Caudate nucleus (tissue), 63 donors: ENCODE measurements at places on chromosomes 3 and 15.

DNA sequence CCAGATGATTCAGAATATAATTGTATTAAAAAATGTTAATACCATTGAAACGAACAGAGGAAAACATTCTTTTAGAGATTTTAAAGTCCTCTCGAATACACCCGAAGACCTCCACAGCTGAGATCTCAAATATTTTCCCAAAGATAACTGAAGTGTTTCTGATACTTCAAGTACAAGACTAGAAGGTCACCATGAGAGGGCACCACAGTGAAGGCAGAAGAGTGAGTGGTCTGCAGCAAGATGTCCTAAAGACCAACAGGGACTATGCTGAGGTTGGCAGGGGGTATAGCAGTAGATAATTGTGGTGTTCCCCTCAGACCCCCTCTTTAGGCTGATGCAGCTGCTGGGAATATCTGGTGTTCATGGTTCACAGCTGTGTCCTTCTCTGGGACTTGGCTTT is 156.5 kb downstream of the PDCD6IP start:
- no peak for DNase-seq

DNA sequence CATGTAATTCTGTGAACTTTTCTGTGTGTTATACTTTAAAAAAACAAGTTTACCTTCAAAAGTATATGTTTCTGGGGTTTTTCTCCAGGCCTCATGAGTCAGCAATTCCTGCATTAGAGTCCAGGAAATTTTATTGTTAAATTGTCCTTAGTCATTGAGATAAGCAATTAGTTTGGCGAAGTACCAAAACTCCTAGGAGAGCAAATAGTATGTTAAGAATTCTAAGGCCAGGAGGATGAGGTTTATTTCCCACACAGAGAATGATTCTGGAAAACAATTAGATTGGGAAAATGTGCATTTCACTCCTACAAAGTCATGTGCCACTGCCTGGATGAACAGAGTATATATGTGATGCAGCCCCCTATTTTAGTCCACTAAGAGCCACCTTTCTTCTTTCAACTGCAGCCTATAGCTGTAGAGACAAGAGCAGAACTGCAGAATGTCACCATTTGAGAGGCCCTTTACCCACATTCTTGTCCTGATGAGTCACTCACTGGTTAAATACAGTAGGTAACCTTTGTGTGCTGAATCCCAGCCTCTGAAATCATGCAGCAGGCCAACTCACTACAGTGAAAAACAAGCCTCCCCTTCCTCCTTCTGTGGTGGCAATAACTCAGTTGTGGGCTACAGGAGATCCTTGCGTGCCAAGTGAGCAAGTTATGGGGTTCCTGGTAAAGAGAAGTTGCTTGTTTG is 452.8 kb upstream of the THBS1 start:
- DNase-seq = no peak

DNA sequence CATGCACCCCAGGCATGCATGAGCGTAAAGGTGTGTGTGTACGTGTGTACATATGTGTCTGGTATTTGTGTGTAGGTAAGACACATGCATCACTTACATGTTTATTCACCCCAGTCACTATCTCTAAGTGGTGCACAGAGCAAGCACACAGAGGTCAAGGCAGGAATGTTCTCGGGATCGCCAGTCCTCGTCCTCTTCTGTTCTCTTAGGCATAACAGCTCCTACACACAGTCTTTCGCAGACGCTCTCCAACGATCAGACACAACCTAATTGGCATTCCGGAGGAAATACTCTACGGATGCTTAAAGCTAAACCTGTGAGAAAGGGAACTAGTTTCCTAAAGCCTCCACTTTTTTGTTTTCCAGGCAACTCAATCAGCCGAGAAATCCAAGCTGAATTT is 95.9 kb downstream of the ADAMTS17 start:
- DNase-seq = no peak

GRCh38 chr3:31349001-31349748 is 183.6 kb upstream of the STT3B start:
- no peak for DNase-seq

DNA sequence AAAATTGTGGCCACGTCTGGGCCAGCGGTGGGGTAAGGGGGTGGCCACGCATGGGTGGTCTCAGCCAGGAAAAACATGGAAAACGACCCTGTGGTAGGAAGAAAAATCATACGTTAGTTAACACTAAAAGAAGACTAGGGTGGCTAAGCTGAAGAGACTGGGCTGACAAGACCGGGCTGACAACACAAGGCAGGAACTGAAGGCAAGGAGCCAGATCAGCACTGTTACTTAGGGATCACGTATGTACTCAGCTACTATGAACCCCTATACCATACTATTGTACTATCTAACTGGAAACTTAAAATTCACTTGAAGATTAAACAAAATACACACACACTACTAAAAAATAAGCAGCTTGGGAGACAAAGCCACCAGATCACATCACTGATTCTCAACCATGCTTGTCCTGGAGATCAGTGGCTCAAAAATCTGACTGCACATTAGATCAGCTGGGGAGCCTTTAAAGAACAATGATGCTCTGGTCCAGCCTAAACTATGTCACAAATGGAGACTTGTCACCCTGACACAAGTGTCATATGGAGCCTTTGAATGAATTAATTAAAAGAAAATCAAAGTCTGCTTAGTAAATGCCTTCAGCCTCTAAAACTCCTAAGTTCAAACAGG is 442.2 kb downstream of the SHQ1 start:
- no peak for DNase-seq

- no peak for DNase-seq
These were observed 17.9 kb downstream of the PLS1 start for GRCh38 chr3:142614059-142614626.

DNA sequence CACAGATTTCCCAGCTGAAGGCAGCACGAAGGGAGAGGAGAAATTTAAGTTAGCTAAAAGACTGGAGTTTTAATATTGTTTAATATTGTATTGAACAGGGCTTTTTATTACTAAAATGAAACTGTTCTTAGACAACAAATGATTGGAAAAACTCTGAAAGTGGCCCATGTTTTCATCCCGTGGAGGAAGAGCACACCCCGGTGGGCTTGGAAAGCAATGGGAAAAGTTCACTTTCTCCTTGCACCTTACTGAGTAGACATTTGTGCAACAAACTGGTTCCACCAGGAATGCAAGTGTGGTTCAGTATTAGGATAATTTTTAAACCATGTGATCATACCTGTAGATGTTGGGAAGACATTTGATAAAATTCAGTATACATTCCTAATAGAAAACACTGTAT is 8.2 kb upstream of the ESYT3 start:
- no peak for DNase-seq

DNA sequence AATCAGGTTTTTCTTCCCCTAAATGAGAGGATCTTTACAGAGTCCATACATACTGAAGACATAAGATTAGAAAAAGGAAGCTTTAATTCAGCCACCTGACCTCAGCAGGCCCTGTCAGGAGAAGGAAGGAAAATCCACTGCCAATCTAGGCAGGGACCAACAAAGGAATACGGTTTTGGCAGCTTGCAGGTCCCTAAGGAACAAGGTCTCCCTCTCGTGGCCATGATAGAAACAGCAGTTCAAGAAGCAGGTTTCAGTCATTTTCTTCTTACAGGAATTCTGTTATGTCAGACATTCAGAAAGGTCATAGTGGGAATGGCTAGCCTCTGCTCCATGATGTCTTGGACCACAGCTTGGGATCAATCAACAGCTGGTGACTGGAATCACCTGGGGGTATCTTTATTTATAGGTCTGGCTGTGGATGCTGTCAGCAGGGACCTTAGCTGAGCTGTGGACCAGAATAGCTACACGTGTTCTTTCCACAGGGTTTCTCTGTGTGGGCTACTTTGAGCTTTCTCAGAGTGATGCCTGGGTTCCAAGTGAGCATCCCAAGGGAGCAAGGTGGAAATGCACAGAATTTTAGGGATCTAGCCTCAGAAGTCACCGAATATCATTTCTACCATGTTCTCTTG is 9.4 kb upstream of the CMSS1 start:
- DNase-seq = no peak

GRCh38 chr3:81581966-81582599 is 179.4 kb downstream of the GBE1 start:
- DNase-seq = no peak

GRCh38 chr3:142168514-142168913 is 19.2 kb upstream of the TFDP2 start:
- no peak for DNase-seq

DNA sequence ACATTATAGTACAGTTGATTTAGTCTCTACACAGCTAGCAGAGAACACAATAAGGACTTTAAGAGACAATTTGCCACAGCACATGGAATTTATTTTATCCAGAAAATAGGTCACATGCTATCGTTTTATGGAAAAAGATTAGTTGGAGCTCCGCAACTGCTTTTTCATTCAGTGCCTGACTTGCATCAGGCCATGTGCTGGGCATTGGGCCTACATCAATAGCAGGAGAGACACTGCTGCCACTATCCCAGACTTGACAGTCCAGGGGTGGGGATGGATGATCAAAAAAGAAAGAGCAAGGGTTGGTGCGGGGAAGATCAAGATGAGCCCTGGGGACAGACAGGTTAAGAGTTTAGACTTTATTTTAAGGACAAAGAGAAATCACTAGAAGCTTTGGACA is 75.2 kb upstream of the C3orf80 start:
- DNase-seq = no peak

DNA sequence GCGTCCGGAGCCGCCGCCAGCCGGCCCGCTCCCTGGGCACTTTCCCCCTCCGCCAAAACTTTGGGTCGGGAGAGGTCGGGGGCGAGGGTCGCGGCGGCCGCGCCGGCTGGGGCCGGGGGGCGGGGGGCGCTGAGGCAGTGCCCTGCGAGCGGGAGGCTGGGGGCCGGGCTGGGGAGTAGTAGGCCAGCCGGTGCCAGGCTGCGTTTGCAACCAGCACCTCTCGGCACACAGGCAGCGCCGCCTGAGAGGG is 452 bp downstream of the BBX start:
- no peak for DNase-seq

- DNase-seq = no peak
These were observed 98.9 kb downstream of the MAGI1 start for GRCh38 chr3:65939801-65940246.

- DNase-seq = no peak
These were observed 72.3 kb downstream of the PIAS1 start for GRCh38 chr15:68126396-68126795.

GRCh38 chr3:160012108-160012507 is 23.5 kb downstream of the IL12A start:
- DNase-seq = no peak

DNA sequence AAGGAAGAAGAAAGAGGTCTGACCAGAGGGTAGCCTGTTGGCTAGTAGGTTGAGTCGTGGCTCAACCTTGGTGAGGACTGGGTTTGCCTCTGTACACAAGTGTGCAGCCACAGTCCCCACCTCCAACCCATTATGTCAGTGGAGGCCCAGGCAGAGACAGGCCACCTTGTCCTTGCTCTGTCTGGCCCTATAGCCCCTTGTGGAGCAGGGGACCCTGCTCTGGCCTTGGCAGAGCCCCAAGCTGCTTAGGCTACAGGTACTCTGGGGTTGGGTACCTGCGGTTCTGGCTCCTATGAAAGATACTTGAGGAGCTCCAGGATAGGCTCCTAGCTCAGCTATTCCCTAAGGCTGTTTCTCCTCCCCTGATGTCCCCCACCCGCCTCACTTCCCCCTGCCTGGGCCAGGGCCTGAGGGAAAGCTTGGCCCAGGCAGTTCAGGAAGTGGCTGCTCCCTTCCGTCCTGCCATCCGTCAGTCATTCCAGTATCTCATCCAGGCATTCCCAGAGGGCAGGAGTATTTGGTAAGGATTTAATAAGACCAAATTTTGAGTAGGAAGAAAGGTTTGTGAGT is 44.0 kb downstream of the FGD5 start:
- no peak for DNase-seq

DNA sequence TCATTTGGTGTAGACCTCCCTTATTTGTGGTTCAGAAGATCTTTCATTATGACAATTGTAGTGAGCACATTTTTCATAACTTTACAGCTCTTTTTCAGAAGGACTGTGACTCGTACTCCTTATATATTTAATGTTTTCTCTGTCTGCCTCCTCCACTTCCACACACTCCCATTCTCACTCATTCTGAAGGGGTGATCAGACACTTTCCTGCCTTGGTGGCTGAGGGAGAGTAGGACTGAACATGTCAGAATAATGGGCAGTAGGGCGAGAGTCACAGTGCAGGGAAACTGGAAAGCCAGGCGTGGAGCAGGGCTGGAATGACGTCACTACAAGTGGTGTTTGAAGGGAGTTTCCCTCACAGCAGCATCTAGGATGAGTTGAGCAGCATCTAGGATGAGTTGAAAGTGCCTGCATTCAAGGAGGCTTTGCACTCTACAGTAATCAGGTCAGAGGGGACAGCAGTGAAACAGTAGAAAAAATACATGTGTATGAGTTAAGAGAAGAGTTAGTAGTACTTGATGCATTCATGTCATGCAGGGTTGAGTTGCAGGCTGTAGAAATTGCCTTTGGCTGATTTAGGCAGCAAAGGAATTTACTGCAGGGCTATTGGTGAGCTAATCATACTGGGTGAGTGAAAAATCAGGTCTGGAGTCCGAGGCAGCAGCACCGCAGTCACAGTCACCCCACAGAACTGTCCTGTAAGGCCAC is 36.3 kb upstream of the FBXL22 start:
- no peak for DNase-seq

DNA sequence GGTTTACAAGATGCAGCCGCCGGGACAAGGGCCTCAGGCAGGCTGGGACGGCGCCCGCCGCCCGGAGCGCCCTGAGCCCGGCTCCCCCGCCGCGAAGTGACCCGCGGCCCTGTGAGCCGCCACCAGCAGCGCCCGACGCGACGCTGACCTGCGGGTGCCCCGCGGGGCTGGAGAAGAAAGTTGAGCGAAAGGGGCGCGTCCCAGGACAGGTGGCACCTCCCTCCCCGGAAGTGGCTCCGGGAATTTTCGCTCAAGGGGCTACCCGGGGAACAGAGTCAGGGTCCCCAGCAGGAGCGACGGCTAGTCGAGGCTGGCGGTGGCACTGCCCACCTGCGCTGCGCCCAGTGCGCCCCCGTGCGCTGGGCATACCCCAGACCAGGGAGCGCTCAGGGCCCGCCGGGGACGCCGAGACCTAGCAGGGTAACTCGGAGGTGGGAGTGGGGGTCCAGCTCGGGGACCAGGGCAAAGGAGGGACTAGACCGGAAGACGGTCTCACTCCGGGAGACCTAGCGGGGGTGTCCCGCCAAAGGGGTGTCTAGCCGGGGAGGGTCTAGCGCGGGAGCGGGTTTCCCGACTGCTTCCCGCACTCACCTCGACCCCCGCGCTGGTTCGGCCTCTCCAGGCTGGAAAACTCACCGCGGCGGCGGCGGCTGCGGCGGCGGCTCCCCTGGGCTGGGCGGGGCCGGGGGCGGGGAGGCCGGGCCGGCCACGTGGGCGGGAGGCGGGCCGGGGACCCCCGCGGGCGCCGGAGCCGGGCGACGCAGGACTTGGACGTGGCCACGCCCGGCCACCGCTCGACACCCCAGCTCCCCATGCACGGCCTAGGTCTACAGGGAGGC is 18.4 kb downstream of the SPATA12 start:
- DNase-seq = no peak

- DNase-seq = no peak
These were observed 5.5 kb downstream of the IQSEC1 start for GRCh38 chr3:13067778-13068177.

- no peak for DNase-seq
These were observed 230.7 kb upstream of the SATB1 start for GRCh38 chr3:18655827-18656226.
